Activated CD4-positive, alpha-beta T cell treated with anti-CD3 and anti-CD28 coated beads for 36 hours (primary cell): ENCODE measurements at places on chromosomes 6 and 20. TPM values are rescaled to one million over a fixed set of nuclear protein-coding genes. Genes with fewer than 3 reads are reported as not detected.
A peak's percentile ranks its signal among the peaks of the same experiment; 100 is the strongest.

- H3K27me3 ChIP-seq: no peaks in the 10 kb centered on the region
- no peak overlapping the region for H3K27ac ChIP-seq
- no peak overlapping the region for H3K4me3 ChIP-seq
- H3K4me1 ChIP-seq: peaks cover 14% of the 10 kb centered on the region
- DNase-seq: no peak
- no peaks in the 10 kb centered on the region for H3K36me3 ChIP-seq
Observed at GRCh38 chr20:39248171-39248861, 286.2 kb downstream of the DHX35 start.

GRCh38 chr6:131225959-131226358, 90.7 kb downstream of the AKAP7 start:
- H3K36me3 ChIP-seq: peaks cover 9% of the 10 kb centered on the region
- no peak for DNase-seq
- peaks cover 20% of the 10 kb centered on the region for H3K4me1 ChIP-seq
- no peaks in the 10 kb centered on the region for H3K27me3 ChIP-seq
- H3K27ac ChIP-seq: no peak overlapping the region
- no peak overlapping the region for H3K4me3 ChIP-seq

VWA7 gene
- 1.4 TPM for total RNA-seq

- no peaks in the 10 kb centered on the region for H3K4me1 ChIP-seq
- no peaks in the 10 kb centered on the region for H3K27me3 ChIP-seq
- no peak overlapping the region for H3K27ac ChIP-seq
- no peaks in the 10 kb centered on the region for H3K36me3 ChIP-seq
- no peak for DNase-seq
- no peak overlapping the region for H3K4me3 ChIP-seq
Observed at GRCh38 chr6:34928220-34928619, 39.2 kb downstream of the ANKS1A start.

HLA-DQA2 gene
- total RNA-seq: 0.11 TPM

GRCh38 chr6:149089510-149089909, 228.0 kb upstream of the TAB2 start:
- peaks cover 29% of the 10 kb centered on the region for H3K4me1 ChIP-seq
- H3K27me3 ChIP-seq: no peaks in the 10 kb centered on the region
- no peak overlapping the region for H3K27ac ChIP-seq
- no peaks in the 10 kb centered on the region for H3K36me3 ChIP-seq

DNA sequence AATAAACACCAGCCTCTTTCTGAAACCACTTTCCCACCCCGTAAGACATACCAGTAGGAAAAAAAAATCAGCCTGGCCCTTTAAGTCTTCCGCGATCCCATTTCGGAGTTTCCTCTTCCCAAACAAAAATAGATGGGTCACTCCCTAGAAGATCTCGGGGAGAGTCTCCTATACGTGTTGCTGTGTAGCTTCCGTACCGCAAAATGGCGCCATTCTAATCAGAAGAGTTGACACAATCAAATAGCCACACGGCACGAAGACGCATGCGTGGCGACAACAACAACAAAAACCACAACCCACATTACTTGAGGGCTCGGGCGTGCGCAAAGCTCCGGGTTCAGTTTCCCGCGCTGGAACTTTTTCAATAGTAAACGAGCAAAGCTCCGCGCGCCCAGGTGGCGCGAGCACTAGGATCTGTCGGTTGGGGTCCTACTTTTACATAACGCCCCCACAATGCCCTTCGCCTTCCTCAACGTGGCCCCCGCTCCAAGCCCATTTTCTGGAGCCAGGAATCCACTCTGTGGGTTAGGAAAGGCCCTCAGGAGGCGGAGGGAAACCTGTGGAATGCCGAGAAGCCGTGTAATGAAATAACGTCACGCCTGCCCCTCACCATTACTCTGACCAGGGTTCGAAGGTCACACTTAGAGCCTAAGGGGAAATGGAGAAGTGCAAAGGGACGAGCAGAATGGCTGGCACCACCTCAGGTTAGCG, at the start of gene GPANK1:
Gene GPANK1, minus strand, starts transcription at position 208 of the 711 bp plus-strand sequence. CDS start 519 bp downstream, outside the sequence.
- peak within 1 kb of the TSS; percentile 99 for H3K27ac ChIP-seq
- peak; percentile 94 for DNase-seq
- H3K4me3 ChIP-seq: peak within 1 kb of the TSS; percentile 99

DNA sequence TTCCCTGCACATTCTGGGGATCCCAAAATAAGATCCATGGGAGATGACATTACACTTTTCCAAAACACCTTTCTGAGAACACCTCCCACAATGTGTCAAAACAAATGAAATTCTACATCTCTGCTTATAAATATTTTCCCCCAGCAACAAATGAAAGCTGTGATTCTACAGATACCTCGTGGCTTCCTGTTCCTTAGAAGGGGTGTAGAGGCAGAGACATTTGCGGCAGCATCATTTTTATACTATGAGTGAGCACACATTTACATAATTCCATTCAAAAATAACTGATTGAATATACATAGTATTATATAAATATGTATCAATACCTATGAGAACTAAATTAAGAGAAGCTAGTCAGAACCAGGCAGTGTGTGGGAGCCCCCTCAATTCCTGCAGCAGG, 213.9 kb upstream of the JARID2 start:
- no peak overlapping the region for H3K27ac ChIP-seq

DNA sequence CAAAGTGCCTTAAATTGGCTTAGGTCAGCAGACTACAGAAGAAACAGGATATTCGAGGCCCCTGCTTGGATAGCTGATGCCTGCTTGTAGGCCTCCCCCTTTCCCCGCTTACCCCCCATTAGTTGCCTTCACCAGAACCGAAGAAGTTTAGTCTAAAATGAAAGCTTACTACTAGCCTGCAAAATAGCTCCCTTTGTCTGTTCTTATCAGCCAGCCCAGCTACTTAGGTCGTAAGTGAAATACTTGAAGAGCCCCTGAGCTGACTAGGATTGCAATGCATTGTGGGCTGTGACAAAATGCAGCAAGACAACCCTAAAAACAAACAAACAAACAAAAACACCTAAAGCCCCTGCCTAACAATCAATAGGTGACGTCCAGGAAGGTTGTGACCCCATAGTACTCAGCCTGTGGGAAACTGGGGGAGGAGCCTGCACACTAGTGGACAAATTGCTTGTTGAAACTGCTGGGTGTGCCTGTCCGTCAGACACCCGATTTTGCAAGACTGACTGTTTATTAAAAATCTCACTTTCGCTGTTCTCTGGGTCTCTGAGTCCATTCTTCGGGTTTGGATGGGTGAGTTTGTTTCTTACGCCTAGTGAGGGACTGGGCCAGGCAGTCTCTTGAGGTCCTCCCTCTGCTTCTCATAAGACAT, 105.0 kb upstream of the DUSP22 start:
- no peak for DNase-seq
- H3K36me3 ChIP-seq: no peaks in the 10 kb centered on the region
- peak overlapping the region; percentile 44 for H3K27ac ChIP-seq
- no peak overlapping the region for H3K4me3 ChIP-seq

GRCh38 chr6:37074053-37074827, 68.8 kb downstream of the FGD2 start:
- no peaks in the 10 kb centered on the region for H3K27me3 ChIP-seq
- no peak overlapping the region for H3K4me3 ChIP-seq
- no peak for DNase-seq
- H3K4me1 ChIP-seq: peaks cover 11% of the 10 kb centered on the region

PSORS1C2 gene
- not detected for total RNA-seq

ZNF337 gene
- 12.6 TPM for total RNA-seq

DNA sequence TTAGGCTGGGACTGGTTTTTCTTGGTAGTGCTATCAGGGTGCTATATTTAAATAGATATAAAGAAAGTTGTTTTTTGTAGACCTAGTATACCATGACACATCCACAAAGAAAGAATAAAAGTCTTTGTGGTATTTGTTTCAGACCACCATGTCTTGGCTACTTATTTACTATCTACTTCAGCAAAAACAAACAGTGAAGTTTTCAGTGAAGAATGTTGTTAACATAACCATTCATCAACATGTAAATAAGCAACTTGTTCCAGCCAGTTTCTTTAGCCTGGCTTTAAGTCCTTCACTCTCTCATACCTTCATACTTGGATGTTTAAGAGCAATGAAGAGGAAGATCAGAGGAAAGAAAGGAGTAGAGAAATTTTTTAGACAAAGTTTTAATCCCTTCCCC, 624.1 kb downstream of the CD109 start:
- DNase-seq: no peak
- H3K4me3 ChIP-seq: no peak overlapping the region
- no peaks in the 10 kb centered on the region for H3K27me3 ChIP-seq
- no peaks in the 10 kb centered on the region for H3K4me1 ChIP-seq

LY6G6D gene
- total RNA-seq: not detected

DNA sequence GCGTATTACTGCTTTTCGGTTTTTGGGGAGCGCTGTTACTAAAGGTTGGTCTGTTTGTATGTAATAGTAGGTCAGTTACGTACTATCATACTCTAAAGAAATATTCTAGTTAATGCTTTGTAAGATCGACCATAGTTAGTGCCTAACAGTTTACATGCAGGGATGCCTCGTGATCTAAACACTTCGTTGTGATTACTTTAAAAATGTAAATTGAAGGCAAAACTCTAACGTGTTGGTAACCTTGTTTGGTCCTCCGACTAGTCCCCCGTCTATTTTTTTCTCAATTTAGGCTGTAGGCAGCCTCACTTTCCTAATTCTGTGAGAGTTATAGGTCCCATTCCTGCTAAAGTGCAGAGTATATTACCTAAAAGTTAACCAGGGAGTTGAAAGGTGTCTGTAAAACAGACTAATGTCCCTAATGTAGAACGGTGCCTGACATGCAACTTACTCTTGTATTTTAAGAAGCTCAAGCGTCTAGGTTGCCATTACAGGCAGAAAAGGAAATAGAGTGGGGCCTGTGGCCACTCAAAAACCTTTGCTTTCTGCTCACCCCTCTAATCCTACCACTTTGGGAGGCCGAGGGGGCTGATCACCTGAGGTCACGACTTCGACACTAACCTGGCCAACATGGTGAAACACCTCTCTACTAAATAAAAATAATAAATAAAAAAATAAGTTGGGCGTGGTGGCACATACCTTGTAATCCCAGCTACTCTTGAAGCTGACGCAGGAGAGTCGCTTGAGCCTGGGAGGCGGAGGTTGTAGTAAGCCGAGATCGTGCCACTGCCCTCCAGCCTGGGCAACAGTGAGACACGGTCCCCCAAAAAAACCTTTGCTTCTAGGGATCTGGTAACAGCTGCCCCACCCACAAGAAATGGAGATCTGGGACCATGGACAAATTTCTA, 37.8 kb downstream of the HFE start:
- peak overlapping the region; percentile 82 for H3K4me3 ChIP-seq
- H3K36me3 ChIP-seq: peaks cover 39% of the 10 kb centered on the region
- DNase-seq: peak; percentile 53

DNA sequence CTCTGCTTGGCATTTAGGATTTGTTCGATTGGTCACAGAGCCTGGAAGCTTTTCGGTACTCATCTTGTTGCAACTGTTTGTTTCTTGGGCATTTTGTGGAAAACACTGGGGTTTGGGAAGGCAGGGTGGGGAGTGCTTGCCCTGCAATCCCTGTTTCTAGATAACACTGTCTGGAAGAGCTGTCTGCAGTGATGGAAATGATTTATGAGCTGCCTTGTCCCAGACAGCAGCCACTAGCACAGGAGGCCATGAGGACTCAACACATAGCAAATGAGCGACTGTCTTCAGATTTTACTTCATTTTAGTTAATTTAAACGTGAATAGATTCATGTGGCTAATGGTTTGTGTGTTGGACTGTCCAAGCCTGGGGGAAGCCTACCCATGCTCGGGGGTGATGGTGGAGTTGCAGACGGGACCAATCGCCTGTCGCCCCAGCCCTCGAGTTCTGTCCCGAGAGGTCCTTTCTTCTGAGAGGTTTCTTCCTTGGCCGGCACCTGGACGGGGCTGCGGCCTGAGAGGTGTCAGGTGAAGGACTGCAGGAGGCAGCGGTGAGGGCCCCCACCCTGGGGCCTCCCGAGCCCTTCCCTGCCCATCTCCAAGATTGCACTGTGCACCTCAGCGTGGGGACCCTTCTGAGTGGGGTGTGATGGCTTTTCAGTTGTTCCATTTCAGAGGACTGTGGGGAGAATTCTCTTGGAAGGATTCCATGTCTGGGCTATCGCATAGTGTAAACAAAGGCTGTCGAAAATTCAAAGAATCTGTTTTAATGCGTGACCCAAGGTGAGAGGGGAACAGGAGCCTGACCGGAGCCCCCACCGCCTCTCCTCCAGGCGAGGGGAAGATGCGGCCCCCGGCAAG, 55.4 kb downstream of the SMOC2 start:
- no peak for DNase-seq
- H3K36me3 ChIP-seq: no peaks in the 10 kb centered on the region
- H3K4me3 ChIP-seq: no peak overlapping the region
- no peak overlapping the region for H3K27ac ChIP-seq

GRCh38 chr6:39865011-39865888, 69.0 kb downstream of the MOCS1 start:
- H3K4me1 ChIP-seq: no peaks in the 10 kb centered on the region
- H3K4me3 ChIP-seq: no peak overlapping the region
- no peak overlapping the region for H3K27ac ChIP-seq
- H3K27me3 ChIP-seq: peaks cover 4% of the 10 kb centered on the region
- H3K36me3 ChIP-seq: no peaks in the 10 kb centered on the region
